EH (cell line): ENCODE measurements at places on chromosomes 6 and 20.

DNA sequence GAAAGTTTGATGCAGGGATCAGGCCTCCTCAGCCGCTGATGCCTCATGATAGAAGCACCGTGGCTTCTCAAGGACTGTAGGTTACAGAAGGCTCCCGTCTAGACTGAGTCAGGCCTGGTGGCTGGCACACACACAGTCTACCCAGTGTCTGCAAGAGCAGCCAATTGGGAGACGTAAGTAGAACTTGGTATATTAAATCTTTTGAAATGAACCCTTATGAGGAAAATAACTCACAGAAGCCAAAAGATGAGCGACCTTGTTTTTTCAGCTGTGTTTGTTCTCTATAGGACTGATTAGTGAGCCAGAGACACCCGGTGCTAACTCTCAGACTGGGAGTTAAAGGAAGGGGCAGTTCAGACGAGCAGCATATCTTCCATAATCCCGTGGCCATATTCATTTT lies 5.9 kb upstream of the PDE10A start:
- no peak for DNase-seq

DNA sequence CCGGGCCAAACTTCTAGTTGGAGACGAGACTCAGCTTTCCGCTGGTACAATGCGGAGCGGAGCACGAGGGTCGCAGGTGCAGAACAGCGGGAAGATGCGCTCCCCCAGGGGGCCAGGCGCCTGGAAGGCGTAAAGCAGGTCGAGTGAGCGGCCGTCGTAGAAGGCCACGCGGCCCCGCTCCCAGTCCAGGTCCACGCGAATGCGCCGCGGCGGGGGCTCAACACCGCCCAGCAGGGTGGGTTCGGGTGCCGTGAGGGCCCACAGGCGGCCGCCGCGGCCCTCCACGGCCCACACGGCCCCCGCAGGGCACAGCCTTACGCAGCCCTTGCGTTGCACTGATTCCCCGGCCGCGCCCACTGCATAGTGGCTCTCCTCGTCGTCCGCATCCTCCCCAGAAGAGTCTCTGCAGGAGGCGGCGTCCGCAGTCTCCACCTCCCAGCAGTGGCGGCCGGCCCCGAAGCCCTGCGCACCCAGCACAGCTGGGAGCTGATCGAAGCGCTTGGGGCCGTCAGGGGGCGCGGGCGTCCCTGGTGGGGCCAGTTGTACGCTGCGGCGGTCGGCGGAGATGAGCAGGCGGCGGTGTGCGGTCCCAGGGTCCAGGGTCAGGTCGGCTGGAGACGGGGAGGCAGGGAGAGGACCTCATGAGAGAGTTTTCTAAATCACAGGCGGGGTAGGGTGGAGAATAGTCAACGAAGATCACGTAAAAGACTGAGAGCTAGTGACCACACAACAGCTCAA lies 4.3 kb downstream of the PPP1R11 start:
- DNase-seq, result no peak

- peak; percentile 9 for DNase-seq
Measured at GRCh38 chr6:32692019-32692418, 25.6 kb upstream of the HLA-DQB1 start.

DNA sequence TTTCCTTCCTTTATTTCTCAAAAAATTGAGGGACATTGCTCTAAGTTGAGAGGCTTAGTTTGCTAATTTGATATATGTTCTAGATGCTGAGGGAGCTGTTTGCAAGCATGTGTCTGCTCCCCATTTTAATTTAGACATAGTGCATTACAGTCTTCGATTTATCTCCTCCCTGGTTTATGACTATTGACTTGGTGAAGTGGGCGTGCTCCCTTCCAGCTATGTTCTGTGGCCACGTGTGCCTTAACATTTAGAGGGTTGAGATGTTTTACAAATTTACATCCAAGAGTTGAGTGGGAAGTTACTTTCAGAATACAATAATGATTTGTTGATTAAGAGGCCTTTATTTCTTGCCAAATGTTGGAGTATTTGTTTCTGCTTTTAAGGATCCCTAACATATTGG lies 48.2 kb downstream of the KLHL32 start:
- DNase-seq, result no peak

DNA sequence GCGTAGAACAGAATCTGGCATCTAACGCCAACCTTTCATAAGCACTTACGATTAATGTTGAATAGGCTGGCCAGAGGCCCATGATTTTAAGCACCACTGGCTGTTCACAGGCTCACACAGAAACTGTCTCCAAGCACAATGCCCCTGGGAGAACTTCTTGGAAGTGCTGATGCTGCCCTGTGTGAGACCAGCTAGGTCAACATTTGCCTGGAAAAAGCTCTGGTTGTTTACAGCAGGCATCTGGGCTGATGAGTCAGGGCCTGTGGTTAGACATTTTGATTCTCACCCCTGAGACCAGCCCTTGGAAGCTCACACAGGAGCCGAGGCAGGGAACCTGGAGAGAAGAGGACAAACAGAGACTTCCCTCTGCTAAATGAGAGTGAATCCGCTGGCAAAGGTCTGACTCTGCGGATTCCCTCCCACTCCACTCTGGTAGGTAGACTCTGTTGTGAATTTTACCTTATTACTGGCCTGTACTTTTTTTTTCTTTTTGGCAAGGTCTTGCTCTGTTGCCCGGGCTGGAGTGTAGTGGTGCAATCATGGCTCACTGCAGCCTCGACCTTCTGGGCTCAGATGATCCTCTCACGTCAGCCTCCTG lies 6.8 kb upstream of the SULF2 start:
- DNase-seq, result peak; percentile 96

DNA sequence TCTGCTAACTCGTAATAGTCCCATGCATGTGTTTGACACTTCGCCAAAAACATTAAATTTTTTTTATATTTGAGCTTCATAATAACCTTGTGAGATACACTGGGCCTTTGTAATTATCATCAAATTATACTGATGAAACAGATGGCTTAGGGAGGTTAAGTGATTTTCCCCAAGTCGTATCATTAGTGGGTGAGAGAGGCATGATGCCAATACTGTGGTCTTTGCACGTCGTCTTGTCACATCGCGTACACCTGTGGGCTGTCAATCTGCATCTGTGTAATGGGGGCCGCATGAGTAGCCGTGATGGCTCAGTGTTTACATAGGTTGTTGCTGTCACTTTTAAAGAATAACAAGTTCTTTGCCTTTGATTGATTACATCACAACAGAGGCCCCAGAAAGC lies 1.7 kb downstream of the PRL start:
- DNase-seq, result no peak

GRCh38 chr6:30074331-30075093 lies 1.1 kb downstream of the RNF39 start:
- no peak for DNase-seq

- no peak for DNase-seq
Measured at GRCh38 chr20:3031524-3032147, 11.8 kb upstream of the GNRH2 start.

DNA sequence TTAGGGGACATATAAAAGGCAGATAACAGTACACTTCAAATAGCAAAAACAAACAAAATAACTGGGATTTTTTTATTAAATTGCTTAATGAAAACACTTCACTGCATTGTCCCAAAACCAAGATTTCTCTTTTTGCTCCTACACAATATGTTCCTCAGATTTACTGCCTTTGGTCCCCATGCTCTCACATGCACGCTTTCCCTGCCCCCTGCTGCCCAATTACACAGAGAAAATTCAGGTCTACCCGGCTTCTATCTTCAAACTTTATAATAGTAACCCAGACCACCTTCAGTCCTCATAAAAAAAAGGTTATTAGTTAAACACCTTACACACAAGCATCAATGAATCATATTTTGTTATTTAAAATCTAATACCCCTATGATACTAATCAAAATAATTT lies 673.8 kb upstream of the HS3ST5 start:
- no peak for DNase-seq

GRCh38 chr6:129096651-129097290 lies 213.8 kb downstream of the LAMA2 start:
- no peak for DNase-seq
